ENCODE measurements at places on chromosomes 1 and 21. TPM values are rescaled to one million over a fixed set of nuclear protein-coding genes. Genes with fewer than 3 reads are reported as not detected.
A peak's percentile ranks its signal among the peaks of the same experiment; 100 is the strongest.

The RAB3B gene
- total RNA-seq: 3.4 TPM

DNA sequence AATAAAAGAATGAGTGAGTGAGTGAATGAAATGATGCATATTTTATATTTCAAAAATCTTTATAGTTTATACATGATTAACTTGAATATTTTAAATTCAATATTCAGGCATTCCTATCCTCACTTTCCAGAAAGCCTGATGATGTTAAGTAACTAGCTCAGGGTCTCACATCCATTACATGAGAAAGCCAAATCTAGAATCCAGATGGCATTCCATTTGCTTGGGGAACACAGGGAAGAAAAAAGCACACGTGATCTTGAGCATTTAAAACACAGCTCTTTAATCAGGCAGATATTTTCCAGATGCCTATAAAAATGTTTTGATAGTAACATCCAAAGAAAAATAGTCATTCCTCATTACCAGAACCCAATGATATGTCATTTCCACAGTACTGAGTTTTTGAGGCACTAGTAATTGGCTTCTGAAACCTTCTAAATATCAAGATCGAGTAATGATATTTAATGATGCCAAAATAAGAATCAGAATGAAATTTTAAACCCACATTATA is 291.9 kb downstream of the DSCAM start:
- no peak for DNase-seq

The ADGRL2 gene
- 105 TPM for total RNA-seq

- DNase-seq: no peak
These were observed 4.2 kb downstream of the CELA2A start for GRCh38 chr1:15460708-15461095.

DNA sequence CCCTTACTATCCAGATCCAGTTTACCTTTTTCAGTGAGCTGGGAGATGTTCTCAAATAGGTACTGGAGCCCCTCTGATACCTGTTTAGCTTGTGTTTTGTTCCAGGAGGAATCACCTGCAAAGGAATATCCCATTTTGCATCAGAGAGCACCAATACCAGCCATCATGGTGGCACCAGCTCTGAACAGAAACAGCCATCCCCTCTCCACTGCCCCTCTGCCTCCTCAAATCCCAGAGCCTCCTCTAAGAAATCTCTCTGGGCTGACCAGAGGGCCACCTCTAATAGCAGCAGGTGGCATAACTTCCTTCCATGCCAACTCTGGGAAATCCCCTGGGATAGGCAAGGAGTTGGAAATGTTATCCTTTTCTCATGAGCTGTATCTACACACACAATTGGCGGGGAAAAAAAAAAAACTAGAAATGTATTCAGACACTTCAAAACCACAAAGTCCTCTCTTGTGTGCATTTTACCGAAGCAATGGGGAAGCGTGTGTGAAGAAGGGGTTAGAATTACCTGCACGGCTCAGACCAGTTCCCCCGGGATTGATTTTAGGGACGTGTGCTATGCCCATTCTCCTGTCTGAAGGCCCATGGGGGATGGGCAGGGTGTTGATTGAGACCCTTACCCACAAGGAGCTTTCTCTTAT is 2.4 kb downstream of the PGLYRP4 start:
- no peak for DNase-seq

DNA sequence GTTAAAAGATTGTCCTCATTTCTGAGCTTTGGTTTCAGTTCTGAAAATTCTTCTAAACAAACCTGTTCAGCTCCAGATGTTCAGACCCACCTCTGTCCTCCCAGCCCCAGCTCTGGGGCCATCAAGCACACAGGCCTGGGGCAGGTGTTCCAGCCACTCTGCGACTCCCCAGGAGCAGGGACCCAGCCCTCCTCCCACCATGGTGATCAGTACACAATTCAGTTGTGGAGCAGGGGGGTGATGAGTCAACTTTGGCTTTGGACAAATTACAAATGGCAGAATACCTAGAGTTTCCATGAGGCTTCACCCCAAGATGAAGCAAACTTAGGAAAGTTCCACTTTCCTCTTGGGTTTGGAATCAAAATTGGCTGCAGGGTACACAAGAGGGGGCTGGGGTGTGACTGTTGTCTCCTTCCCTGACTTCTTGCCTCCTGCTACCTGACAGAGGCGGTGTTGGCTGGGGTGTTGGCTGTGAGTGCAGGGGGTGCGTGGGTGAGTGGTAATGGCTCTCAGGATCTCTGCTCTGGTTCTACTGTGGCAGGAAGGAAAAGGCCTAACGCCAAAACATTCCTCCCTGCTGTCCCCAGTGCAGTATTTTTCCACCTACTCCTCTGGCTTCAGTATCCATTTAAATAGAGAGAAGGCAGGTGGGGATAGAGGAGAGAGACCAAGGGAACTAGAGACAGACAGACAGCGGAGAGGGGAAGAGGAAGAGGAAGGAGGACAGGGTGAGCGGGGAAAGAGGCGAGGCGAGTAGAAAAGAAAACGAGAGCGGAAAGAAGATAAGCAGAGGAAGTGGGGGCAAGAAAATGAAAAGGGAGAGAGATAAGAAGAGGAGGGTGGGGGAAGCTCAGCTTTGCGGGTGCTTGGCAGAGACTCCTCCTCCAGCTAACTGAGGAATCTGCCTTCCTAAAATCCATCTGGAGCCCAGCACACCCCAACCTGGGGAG is 20.6 kb upstream of the LRRN2 start:
- DNase-seq: no peak

DNA sequence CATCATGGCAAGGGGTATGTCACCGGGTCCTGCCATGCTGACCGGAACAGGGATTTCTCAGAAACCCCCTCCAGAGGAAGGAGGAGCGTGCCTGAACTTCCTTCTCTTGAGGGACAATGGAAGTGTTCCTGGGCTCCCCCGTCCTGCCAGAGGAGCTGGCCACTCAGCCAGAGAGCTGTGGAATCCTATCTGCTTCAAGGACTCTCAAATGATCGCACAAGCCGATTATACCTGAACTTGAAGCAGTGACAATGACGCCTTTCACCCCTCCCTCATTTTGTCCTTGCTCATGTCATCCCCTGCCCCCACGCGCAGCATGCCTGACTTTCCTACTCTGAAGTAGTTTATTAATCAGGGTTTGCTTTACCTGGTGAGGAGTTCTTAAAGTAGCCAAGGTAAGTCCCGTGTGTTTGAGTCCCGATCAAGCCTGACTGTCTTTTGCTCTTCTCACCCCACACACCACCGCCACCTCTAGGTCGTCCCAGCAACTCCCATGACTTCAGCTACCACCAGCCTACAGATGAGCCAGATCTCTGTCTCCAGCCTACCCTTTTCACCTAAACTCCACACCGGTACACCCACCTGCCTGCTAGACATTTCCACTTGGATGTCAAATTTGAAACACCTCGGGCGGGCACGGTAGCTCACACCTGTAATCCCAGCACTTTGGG is 25.0 kb upstream of the PRELP start:
- DNase-seq: no peak

- DNase-seq: no peak
These were observed 89.8 kb upstream of the ARHGAP29 start for GRCh38 chr1:94327001-94327690.

DNA sequence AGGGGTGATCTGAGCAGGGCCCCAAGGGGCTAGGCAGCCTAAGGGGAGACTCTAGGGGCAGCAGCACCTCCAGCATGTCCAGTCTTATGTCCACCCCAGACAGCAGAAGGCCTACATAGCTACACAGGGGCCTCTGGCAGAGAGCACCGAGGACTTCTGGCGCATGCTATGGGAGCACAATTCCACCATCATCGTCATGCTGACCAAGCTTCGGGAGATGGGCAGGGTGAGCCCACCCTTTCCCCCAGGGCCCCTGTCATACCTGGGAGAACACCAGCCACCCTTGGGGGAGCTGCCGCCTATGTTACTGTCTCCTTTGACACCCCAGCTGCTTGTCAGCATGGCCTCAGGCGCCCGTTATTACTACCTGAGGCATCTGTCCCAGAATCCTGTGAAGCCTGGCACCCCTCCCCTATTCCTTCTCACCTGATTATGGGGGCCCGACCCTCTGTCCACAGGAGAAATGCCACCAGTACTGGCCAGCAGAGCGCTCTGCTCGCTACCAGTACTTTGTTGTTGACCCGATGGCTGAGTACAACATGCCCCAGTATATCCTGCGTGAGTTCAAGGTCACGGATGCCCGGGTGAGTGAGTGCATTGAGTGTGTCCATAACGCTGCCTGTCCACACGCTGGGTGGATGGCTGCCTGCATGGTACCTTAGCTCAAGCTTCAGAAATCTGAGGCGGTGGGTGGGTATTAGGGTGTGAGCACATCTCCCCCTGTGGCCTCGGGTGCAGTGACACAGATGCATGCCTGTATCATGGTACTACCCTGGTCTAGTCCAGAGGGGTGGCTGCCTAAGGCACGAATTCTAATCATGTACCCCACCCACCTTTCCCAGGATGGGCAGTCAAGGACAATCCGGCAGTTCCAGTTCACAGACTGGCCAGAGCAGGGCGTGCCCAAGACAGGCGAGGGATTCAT is 29.7 kb upstream of the KDM4A start:
- DNase-seq: no peak

- peak; percentile 1 for DNase-seq
These were observed 316.9 kb downstream of the CTH start for GRCh38 chr1:70727886-70728489.

- peak; percentile 53 for DNase-seq
These were observed 1.4 kb upstream of the SPATA1 start for GRCh38 chr1:84504580-84505492.

DNA sequence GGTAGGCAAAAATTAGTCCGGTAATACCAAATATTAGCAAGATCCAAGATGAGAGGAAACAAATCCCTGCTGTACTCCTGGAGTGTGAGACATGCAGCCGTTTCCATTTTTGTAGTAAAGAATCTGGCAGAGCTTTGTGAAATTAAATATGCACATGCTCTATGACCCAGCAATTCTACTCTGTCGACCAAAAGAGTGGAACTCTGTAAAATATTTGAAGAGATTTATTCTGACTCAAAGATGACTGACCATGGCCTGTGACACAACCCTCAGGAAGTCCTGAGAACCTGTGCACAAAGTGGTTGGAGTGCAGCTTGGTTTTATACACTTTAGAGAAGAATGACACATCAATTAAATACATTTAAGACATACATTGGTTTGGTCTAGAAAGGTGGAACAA is 16.2 kb downstream of the HAX1 start:
- DNase-seq: no peak

DNA sequence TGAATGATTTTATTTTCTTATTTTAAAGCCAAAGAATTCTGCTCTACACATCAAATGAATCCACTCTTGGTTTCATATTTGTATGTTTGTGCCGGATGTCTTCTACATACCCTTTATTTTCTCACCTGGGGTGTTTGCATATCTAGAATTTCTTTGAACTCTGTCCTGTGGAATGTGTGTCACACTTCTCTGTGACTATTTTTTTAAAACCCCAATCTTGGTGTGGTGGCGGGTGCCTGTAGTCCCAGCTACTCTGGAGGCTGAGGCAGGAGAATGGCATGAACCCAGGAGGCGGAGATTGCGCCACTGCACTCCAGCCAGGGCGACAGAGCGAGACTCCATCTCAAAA is 35.4 kb downstream of the CENPF start:
- DNase-seq: no peak

DNA sequence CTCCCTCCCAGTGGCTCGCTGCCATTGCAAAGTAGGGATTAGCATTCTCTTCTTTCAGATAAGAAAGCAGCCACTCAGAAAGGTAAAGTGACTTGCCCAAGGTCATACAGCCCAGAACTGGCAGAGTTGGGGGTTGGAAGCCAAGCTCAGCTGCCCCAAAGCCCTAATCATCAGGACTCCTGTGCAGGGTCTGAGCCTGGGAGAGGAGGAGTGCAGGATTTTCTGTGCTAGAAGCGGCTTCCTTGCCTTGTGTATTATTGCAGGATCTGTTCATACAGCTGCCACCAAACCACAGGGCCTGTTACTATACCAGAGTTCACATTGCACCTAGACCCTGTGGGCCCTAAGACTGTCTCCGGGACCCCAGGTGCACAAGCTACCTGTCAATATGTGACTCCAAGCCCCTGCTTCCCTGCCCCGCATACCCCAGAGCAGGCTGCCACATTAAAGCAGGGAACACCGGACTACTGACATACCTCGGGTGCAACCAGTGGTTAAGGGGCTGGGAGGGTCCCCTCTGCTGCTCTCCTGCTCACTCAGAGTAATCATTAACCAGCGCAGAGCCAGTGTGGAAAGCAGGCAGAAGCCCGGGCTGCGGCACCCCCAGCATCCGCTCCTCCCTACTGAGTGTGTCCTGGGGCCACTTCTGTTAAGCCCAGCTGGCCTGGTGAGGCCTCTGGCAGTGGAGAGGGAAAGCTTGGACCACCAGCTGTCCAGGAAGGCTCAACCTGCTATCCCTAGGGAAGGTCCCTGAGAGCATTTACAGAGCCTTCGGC is 15.8 kb downstream of the HSPG2 start:
- no peak for DNase-seq

GRCh38 chr1:109625176-109625575 is 5.5 kb downstream of the AMPD2 start:
- no peak for DNase-seq

The ZNF672 gene
- 22.5 TPM for total RNA-seq

GRCh38 chr1:10457875-10458274 is 8.0 kb downstream of the CORT start:
- no peak for DNase-seq

The APOBEC4 gene
- total RNA-seq: not detected

DNA sequence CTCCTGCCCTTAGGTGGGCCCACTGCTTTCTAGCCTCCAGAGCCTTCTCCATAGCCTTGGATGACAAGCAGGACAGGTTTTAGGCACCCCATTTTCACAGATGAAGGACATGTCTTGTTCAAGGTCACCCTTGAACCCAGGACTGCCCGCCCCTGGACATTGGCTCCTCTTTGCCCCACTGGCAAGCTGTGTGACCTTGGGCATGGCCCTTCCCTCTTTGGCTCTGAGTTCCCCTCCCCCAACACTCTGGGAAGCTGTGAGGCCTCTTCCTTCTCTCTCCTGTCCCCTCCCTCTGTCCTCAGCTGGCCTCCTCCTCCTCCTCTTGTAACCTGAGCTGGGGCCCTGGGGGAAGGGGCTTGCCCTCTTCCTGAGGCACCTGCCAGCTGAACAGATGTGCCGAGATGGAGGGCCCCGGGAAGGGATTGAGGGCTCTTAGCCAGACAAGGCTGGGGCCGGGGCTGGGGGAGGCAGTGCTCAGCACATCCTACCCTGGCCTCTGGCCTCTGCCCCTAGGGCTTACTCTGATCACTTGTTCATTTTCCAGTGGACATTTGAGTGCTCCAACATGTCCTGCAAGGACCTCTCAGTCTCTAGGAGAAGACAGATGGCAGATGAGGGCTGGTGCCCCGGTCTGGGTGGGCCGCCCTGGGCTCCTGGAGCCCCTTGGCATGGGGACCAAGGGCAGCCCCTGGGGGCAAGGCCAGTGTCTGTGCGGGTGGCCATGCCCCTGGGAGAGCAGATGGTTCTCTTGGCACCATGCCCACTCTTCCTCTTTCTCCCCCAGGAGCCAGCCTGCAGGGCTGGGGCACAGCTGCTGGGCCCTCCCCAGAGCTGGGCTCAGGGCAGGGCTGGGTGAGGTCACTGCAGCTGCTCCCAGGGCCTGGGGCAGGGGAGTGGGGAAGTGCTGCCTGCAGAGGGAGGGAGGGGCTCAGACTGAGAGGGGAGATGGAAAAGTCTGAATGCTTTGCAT is 10.7 kb downstream of the FOXO6 start:
- no peak for DNase-seq

DNA sequence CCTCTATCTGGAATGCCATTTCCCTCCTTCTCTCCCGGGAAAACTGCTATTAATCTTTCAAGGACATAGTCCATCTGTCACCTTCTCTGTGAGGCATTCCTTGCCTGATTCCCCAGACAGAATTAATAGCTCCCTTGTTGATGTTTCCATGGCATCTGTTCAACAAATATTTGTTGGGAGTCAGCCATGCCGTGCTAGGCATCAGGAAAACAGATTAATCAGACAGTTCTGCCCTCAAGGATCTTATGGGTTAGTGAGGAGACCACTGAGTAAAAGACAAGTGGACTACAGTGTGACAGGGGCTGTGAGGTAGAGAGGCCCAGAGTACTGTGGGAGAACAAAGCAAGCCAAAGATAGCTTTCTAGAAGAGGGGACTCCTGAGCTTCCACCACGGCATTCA is 11.4 kb upstream of the MAGOH start:
- no peak for DNase-seq

Data from mammary epithelial cell (primary cell).